ENCODE measurements at places on chromosomes 3 and 15.

DNA sequence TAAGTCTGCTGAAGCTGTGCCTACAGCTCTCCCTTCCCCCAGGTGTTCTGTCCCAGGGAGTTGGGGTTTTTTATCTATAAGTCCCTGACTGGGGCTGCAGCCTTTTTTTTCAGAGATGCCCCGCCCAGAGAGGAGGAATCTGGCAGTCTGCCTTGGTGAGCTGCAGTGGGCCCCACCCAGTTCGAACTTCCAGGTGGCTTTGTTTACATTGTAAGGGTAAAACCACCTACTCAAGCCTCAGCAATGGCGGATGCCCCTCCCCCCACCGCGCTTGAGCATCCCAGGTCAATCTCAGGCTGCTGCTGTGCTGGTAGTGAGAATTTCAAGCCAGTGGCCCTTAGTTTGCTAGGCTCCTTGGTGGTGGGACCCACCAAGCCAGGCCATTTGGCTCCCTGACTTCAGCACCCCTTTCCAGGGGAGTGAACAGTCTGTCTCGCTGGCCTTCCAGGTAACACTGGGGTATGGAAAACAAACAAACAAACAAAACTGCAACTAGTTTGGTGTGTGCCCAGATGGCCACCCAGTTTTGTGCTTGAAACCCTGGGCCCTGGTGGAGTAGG is 189.4 kb downstream of the MFSD1 start:
- no peak for DNase-seq

DNA sequence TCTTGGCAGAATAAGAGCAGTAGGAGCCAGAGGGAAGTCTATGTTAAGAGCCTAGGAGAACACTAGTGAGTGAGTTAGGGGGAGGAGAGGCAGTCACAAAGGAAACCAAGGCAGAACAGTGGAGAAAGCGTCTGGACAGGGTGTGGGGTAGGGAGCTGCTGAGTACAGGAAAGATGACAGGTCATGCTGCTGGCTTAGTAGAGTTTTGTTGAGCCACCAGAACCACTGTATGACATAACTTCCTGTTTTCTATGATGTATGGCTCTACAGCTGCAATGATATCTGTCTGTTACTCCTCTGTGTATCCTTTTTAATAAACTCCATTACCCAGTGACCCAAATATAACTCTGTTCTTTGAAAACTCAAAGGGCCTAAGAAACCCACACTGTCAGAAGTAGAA is 10.6 kb upstream of the STT3B start:
- no peak for DNase-seq

DNA sequence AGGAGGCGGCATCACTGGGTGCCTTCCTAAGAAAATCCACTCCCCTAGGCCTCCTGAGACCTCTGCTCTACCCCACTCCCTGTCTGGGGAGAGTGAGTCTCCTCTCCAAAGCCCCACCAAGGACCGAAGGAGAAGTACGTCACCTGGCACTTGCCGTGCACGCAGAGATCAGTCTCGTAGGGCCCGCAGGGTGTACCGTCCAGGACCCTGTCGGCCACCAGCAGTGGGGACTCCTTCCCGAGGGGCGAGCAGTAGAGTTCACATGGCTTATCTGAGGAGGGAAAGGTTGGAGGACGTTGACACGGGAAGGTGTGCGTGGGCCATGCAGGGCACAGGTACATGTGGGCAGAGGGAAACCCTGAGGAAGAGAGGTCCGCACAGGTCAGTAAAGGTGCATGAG is 232.9 kb downstream of the ADAMTS17 start:
- DNase-seq: no peak

DNA sequence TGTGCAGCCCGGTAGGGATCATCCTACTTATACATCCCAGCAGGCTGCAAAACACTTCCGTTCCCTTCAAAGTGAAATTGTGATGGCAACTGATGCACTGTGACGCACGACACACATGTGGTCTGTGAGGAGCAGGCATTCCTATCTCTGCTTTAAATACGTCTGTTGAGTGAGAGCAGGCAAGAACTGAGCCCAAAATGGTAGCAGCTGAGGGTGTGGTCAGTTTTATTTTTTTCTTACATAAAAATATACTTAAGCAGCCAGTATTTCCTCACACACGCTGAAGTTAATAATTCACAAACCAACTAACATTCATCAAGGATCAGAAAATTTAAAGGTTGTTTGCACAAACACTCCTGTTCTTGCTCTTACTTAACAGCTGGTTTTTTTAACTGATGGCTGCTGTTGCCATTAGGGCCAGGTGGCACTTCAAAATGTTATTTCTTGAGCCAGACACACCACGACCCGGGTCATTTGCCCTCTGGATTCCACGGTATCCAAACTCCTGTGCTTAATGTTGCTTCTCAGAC is 23.9 kb downstream of the LRIG1 start:
- no peak for DNase-seq
